LoVo (cell line): ENCODE measurements at places on chromosomes 16 and 17.

DNA sequence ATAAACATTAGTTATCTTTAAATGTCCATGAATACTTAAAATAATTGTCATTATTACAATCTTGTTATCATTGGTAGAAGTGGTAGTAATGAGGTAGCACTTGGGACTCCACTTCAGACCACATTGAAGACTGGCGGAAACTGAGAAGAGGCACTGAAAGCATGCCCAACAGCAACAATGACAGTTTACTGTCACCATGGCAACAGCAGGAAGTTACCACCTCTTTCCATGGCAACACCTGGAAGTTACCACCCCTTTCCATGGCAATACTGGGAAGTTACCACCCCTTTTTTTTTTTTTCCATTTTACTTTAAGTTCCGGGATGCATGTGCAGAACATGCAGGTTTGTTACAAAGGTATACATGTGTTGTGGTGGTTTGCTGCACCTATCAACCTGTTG is 494.9 kb upstream of the RBFOX1 start:
- DNase-seq = no peak

GRCh38 chr17:72710834-72711233 is 381.7 kb downstream of the SLC39A11 start:
- DNase-seq = peak; percentile 33

DNA sequence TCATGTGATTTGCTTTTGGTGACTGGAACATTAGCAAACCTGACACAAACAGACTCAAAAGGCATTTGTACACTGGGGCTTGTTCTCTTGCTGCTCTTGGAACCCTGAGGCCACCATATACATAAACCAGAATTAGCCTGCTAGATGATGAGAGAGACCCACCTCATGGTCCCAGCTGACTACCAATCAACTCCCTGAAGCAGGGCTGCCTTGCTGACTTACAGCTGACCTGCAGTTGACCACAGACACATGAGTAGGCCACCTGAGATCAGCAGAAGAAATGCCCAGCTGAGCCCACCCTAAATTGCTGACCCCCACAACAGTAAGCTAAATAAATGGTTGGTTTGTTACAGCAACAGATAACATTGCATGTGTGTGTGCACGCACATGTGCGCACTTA is 28.7 kb downstream of the BRIP1 start:
- DNase-seq = no peak

DNA sequence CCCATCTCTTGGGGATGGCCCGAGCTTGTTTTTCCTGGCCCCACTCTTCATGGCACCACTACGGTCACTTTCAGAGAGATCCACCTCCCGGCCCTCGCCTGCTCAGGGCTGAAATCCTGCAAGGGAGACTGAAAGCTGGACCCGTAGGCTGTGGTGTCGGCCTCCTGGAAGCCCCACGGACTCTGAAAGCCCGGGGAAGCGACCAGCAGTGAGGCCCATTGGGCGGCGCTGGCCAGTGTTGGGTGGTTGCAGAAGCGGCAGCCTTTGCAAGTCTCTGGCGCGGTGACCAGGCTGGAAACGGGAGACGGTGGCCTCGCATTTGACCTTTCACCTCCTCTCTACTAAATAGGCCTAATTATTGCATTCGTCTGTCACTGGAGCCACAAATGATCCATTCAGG is 186.0 kb upstream of the FOXF1 start:
- DNase-seq = no peak

DNA sequence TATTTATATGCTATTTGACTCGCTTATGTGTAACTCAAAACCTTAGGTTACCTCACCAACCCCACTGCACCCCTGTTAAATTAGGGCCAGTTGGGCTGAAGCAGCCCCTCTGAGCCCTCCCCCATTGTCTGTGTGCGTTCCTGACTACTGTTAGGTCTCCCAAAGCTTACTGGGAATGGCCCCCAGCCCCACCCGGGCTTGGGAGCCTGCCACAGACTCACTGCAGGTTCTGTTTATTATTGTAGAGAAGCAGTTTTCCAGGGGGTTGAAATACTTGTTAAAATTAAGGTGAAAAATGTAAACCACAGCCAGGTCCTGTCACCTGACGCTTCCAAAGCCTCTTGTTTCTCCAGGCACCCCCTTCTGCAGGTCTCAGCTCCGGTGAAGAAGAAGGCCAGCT is 151.7 kb downstream of the FOXL1 start:
- no peak for DNase-seq

DNA sequence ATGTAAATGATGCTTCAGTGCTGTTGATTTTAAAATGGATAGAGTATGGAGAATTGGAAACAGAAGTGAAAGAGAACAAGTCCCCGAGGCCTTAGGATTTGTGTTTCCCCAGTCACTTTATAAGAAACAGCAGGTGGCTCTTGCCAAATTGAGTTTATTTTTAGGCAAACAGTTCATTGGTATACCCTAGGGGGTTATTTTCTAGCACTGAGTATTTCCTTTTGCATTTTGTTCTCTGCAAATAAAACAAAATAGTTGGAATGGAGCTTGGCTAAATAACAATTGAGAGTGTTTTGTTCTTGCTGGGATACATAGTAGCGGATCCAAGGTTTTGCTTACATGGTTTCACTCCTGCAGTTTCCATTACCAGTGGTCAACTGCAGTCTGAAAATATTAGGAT is 591.1 kb upstream of the C16orf82 start:
- no peak for DNase-seq

GRCh38 chr17:75822119-75822799 is 21.9 kb downstream of the UNC13D start:
- no peak for DNase-seq

DNA sequence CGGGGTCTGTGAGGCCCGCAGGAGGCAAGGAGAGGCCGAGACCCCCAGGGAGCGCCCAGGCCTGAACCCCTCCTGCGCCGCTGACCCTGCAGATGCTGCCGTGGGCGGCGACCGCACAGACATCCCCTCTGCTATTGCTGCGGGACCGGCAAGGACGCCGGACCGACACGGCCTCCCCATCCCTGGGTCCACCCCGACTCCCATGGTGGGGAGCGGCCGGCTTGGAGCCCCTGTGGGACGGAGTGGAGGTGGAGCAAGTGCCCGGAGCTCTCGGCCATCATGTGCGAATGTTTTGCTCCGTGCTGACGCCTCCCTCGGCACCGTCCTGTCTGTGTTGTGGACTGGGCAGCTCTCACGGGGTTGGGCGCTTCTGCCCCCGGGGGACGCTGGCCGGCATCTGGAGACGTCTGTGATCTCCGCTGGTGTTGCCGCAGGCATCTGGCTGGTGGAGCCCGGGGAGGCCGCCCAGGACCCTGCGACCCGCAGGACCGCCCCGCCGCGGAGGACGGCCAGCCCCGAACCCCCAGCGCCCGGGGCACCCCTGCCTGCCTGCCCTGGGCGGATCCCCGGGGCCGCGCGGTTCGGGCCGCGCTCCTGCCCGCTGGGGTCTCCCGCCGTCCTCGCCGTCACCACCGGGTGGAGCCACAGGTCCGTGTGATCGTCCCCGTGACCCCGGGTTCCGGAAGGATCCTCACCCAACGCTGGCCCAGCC is 12.8 kb upstream of the GNG13 start:
- DNase-seq = no peak

GRCh38 chr17:48113201-48113676 is 5.7 kb downstream of the SNX11 start:
- DNase-seq = no peak

DNA sequence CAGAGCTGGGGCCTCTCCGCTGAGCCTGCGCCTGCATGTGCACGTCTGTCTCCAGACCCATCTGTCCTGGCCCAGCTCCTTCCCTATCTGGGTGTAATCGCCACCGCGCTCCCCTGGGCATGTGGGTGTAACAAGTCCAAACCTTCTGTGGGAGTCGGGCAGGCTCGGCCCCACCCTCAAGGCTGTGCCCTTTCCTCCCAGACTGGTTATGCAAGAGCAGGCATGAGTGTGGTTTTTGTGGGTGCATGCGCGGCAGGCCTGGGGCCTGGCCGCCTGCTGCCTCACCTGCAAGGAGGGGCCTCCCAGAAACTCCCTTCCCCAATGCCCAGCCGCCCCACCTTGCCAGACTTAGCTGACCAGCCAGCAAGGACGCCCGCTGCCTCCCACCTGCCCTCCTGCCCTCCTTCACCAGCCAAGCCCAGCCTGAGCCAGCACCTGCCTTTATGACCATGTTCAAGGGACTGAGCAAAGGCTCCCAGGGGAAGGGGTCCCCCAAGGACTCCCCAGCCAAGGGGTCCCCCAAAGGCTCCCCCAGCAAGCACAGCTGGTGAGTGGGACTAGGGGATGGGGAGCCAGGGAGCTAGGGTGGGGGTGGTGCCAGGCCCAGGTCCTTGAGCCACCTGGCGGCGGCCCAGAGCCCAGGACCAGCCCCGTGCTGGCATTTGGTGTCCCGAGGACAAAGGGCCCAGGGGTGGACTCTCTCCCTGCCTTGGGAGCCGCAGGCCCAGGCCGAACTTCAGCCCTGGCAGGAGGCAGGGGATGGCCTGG is at the start of gene EVPLL:
Gene EVPLL (plus strand): TSS at position 342 of the 768 bp plus-strand sequence. CDS start 3,160 bp downstream, outside the sequence.
- no peak for DNase-seq

DNA sequence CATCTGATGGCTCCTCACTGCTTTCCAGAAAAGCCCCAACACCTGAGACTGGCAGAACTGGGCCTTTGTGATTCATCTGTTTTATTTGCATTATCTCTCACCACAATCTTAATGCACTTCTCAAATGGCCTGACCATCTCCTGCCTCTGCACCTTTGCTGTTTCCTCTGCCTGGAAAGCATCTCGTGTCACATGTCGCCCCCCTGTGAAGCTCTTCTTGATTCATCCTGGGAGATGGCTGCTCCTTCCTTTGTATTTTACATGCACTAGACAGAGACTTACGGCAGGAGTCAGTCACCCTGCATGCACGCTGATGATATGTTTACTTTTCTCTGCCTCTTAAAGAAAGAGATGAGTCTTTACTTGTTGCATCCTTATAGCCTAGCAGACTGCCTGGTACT is 30.0 kb downstream of the HNF1B start:
- DNase-seq = no peak

- DNase-seq = no peak
These were observed 50.8 kb downstream of the TBC1D26 start for GRCh38 chr17:15782866-15783265.

- DNase-seq = no peak
These were observed 447.3 kb upstream of the MAF start for GRCh38 chr16:80047842-80048241.

GRCh38 chr17:13851889-13852288 is 217.4 kb upstream of the COX10 start:
- DNase-seq = no peak

DNA sequence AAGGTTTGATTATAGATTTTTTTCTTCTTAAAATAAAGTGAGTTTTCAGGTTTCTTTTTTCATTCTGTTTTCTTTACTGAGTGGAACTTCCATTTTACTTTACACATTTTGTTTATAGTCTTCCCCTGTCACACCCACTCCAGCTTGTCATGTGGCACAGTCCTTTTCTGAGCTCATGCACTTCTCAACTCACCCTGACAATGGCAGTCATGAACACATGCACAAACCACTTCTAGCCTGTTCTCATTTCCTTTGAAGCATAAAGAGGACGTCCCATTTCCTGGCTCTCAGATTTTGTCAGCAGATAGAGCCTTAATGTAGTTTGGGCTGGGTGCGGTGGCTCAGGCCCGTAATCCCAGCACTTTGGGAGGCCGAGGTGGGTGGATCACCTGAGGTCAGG is 168.0 kb downstream of the AHSP start:
- no peak for DNase-seq

DNA sequence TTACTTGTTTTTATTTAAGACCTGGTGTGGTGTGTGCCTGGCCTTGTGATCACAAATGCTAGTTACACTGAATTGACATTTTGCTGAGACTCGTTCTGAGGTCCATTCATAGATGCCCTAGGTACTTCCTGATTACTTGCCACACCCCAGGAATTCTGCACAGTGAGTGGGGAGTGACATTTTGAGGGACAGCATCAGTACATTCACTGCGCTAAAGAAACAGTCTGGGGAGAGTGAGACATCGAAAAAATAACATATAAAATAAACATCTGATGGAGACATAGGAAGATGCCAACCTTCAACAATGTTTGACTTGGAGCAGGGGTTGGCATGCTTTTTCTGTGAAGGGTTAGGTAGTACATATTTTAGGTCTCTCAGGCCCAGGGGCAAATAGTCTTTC is 30.4 kb downstream of the ABCC1 start:
- DNase-seq = no peak

- DNase-seq = no peak
These were observed 5.8 kb downstream of the GPT2 start for GRCh38 chr16:46889942-46890300.

DNA sequence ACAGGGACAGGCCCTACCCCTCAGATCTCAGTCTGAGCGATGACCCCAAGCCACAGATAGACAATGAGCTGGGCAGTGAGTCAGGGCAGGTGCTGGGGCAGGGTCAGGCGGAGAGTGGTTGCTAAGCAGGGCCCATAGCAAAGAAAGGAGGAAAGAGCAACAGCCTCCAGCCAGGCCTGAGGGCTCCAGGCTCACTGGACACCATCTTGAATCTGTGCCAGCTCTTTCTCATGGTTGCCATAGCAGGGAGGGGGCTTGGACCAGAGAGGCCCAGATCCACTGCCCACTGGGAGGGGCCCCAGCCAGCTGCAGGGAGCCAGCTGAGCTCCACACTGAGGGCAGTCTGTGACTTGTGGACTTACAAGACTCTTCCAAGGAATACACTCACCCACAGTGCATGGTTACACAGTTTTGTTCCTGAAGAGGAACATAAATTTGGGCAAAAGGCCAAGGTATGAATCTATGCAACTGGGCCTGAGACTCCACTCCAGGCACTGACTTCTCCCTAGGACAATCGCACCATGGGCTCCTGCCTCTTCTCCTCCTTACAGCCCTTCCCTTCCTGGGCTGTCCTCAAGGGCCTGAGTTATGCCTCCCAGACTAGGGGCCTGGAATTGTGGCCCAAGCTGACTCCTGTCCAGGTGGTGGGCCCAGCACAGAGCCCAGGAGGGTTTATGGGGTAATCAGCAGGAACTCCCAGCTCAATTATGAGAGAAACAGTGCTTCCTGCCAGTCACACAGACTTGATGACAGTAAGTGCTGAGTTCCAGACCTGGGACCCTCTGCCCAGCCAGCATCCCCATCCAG is 59.9 kb downstream of the BEAN1 start:
- DNase-seq = no peak

- DNase-seq = no peak
These were observed 61.1 kb upstream of the KCNJ16 start for GRCh38 chr17:70013911-70014310.

GRCh38 chr17:7577327-7578199 is 1.9 kb upstream of the CD68 start:
- DNase-seq = no peak

GRCh38 chr16:66204756-66205155 is 161.7 kb upstream of the CDH5 start:
- DNase-seq = no peak

DNA sequence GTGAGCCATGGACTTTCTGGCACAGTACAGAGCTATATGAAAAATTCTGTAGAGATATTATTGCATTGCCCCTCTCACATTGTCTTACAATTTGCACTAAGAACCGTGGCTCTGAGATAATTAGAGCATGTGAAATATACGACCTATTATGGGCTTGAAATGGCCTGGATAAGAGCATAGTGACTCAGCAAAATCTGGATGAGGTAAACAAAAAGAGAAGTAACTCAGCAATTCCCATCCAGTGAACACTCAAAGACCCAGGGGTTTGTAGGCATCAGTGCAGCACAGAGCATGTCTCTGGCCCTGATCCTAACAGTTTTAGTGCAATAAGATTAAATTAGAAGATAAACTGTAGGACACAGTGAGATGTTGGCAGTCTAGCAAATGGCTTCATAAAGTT is 317.2 kb upstream of the MYOCD start:
- no peak for DNase-seq

- DNase-seq = no peak
These were observed 13.7 kb downstream of the ZNRF1 start for GRCh38 chr16:75012380-75013081.

GRCh38 chr16:14164916-14165662 is 94.0 kb downstream of the MRTFB start:
- DNase-seq = no peak
